Stimulated activated CD8-positive, alpha-beta memory T cell treated with anti-CD3 and anti-CD28 coated beads, Interleukin-4, amount 100 ng/mL, for 1 hour (primary cell): ENCODE measurements at places on chromosomes 5 and 9.

DNA sequence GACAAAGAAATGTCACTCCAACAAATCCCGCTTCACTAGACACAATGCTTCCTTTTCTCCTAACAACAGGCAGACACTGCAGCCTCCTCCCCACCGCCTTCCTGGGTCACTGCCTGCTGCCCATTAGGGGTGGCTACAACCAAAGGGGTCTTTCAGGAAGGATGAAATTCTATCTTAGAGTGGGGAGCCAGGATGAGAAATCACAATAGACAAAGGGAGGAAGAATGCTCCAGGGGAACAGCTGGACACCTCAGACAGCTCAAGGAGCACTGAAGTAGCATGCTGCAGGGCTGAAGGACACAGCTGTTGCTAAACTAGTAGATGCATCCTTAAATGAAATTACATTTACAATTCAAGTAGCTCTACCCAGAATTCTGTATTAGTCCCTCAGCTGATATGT, 54.2 kb downstream of the PRELID2 start:
- DNase-seq, result no peak

GRCh38 chr5:180097163-180097894, 25.8 kb upstream of the RNF130 start:
- DNase-seq, result no peak

DNA sequence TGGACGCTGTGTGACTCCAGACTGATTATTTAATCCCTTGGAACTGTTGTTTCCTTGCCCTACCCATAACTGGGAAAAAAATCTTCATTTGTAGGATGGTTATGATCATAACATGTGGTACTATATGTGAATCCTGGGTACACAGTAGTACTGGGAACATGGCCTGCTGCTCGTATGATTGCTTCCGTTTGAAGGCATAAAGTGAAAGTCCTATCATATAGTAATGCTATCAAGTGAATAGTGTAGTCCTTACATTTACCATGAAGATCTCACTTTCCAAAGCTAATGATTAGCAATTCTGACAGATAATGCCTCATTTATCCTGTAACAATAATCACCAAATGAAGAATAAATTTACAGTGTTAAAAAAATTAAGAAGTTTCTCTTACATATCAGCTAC, 53.2 kb downstream of the MEF2C start:
- DNase-seq, result no peak

- no peak for DNase-seq
Observed at GRCh38 chr9:5052838-5053237, 67.8 kb downstream of the JAK2 start.
